Stimulated activated CD8-positive, alpha-beta memory T cell treated with anti-CD3 and anti-CD28 coated beads, Interleukin-15, amount 100 ng/mL, for 1 hour (primary cell): ENCODE measurements at places on chromosomes 3 and 15.

- DNase-seq: no peak
Observed at GRCh38 chr3:43074482-43074881, 31.4 kb downstream of the POMGNT2 start.

- no peak for DNase-seq
Observed at GRCh38 chr3:171687581-171687980, 122.7 kb downstream of the PLD1 start.

GRCh38 chr3:5675319-5675718 lies 487.8 kb downstream of the EDEM1 start:
- DNase-seq: no peak

GRCh38 chr3:10546820-10547263 lies 41.5 kb upstream of the ATP2B2 start:
- no peak for DNase-seq

DNA sequence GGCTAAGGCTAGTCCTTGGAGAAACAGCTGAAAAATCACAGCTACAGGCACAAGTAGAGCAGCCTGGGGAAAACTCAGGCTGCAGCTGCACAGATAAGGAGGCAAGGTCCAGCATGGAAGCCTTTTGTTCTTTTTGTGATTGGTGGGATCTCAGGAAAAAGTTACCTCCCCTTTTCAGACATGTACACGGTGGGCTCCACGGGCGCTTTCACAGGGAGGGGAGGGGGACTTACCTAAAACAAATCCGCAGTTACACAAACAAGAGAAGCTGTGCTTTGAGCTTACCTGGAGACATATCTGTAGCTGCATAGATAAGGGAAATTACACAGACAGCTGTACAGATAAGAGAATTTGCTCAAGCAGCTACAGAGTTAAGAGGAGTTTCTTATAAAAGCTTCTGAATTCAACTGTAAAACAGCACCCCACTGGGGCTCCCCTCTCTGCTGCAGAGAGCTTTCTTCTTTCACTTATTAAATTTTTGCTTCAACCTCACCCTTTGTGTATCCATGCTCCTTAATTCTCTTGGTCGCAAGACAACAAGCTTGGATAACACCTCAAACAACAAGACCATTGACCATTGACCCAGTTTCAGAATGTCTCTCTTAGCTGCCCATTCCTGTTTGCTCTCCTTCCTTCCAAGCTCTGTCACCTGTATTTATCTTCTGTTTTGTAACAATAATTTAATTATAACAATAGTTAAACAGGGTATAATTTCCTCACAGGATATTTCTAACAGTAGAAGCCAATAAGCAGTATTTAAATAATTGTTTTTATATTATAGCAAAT lies 10.9 kb upstream of the CD200 start:
- no peak for DNase-seq

DNA sequence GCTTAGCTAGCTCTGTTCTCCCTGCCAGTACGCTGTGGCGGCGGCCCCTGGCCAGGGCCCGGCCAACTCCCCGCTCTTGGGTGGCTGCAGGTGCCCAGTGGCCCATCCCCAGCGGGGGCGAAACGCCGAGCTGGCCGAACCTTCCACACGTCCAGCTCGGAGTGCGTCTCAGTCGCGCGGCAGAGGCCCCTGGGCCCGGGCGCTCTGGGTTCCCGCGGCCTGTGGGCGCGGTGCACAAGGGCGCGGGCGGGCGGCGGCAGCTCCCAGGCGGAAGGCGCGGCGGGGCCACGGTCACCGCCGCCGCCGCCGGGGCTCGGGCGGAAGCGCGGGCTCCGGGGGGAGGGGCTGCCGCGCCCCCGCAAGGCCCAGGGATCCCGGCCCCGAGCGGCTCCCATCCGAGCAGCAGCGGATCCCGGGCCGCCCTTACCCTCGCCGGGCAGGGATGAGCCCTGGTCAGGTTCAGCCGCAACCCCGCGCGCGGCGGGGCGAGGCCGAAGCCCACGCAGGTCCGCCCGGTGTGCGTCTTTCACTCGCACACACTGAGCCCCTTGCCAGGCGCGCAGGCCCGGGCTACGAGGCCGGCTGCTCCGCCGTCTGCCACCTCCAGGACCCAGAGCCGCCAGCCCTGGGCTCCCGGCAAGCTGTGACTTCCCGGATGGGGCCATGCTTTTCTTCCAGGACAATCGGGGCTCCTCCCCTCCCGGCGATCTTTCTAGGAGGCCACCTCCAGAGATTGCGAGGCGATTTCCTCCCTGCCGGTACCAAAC lies 54.2 kb downstream of the CCDC54 start:
- DNase-seq: no peak

GRCh38 chr15:88956263-88956662 lies 43.1 kb upstream of the MFGE8 start:
- DNase-seq: no peak

DNA sequence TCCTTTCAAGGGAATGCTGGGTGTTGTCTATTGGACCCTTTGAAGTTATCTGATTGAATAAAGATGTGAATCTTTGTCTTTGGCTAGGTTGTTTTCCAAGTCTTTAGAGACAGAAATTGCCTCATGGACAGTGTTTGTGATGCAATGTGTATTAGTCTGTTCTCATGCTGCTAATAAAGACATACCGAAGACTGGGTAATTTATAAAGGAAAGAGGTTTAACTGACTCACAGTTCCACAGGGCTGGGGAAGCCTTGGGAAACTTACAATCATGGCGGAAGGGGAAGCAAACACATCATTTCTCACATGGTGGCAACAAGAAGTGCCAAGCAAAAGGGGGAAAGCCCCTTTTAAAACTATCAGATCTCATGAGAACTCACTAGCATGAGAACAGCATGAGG lies 88.8 kb upstream of the PLXND1 start:
- DNase-seq: no peak
